ENCODE measurements at places on chromosomes 13 and 19.

- no peak for DNase-seq
Observed at GRCh38 chr19:45078390-45079062, 534 bp upstream of the GEMIN7 start.

DNA sequence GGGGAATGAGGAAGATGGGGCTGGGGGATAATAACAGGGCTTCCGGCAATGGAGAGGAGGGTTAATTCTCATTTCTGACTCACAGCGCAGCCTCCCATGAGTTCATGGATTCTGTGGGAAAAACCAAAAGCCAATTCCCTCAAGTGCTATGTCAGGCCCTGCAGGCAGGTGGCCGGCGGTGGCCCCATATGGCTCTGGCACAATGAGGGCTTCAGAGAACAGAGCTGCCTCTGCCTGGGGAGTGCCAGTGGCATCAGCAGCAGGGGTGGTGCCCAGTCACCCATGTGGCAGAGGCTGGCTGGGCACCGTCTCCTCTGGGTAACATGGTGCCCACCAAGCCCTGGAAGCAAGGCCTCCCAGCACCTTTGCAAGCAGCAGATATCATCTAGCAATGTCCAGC, 69.1 kb downstream of the ALOX5AP start:
- peak; percentile 40 for DNase-seq

DNA sequence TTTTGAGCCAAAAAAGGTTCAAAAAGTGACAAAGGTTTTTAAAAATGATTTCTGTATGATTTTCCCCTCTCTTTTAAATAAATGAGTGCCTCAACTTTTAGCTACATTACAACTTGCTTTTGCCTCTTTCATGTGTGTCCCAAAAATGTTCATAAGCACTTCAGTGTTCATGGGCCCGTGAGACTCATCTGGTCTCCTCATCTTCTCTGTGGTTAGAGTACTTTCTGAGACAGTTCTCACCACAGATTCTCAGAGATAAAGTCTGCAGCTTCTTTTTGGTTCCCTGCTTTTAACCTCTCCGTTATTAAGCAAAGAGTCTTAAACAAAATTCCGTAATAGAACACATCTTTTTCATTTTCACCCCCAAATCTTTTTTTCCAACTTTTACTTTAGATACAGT, 156.9 kb downstream of the DLEU7 start:
- no peak for DNase-seq

DNA sequence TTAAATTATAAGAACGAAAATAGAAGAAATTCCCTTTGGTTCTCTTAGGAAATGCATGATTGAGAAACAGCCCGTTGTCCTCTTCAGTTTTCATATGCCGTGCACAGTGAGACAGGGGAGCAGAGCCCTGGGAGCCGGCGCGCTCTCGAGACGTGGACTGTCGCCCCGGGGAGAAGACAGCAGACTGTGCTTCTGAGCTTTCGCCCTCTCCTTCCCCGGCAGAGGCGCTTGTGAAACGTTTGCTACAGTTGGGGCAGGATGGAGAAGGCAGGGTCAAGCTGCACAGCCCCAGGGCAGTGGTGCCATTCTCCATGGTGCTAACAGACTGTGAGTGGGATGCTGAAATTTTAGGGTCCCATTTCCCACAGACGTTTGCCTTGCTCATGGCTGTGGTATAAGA, 192.2 kb upstream of the KL start:
- no peak for DNase-seq

- DNase-seq: no peak
Observed at GRCh38 chr19:33225458-33225926, at the start of gene SLC7A10. TSS of gene SLC7A10 (minus strand) at chr19:33225850. CDS start at chr19:33225703, 147 bp downstream.

DNA sequence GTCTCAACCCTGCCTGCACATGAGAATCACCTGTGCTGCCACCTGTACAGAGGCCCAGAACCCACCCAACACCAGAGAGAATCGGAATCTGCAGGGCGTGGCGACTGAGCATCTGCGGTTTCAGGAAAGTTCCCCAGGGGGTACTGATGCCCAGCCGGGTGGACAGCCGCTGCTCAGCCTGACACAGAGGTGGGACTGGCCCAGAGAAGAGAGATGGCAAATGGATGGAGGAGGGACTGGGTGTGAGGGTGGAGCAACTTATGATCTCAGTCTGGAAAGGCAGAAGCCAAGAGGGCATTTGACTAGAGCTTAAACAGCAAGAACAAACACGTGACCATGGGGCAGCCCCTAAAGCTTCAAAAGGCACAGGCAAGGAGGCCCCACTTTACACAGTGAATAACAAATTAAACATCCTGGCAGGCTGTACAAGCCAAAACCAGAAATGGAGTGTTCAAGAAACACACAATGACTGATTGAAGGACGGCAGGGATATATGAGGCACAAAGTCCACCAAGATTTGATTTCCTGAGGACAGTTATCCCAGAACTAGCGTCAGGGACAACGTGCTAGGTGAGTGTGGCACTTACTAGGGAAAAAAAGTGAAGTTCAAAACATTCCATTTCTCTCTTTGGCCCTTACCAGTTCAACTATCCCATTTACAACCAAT, 3.1 kb downstream of the RANBP3 start:
- no peak for DNase-seq

- no peak for DNase-seq
Observed at GRCh38 chr13:35992964-35993363, 138.2 kb downstream of the DCLK1 start.

- no peak for DNase-seq
Observed at GRCh38 chr19:54209058-54209810, 8.6 kb downstream of the RPS9 start.

DNA sequence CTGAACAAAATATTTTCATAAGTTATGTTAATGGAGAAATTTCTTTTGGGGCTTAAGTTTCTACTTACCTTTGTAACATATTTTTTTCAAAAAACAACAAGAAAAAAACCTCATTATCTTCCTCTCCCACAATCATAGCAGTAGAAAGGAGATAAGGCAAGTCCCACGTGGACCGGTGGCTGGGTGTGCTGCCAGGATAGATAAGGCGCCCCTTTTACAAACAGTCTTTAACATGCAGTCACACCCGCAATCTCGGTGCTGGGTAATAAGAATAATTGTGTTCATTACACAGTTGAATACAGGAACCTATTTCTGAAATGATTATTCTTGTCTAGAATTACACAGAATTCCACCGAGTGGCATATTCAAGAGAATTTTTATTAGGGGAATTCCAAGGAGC, 1202.3 kb downstream of the UQCRFS1 start:
- no peak for DNase-seq

GRCh38 chr13:33800646-33801186, 17.2 kb upstream of the RFC3 start:
- DNase-seq: no peak

DNA sequence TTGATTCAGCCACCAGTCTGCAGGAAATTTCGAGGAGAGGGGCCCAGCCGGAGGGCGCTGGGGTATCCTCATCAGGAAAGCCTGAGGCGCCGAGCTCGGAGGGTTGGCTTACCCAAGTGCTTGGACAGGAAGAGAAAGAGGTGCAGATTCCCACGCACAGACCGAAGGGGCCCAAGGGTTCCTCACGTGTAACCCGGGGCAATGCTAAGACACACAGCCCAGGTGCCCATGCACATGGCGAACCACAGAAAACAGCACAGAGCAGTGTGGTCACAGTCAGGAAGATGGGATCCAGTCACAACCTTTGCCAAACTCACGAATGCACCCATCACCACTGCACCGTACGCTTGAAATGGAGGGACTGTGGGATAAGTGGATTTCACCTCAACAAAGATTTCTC, 30.9 kb downstream of the GRTP1 start:
- DNase-seq: no peak
